ENCODE measurements at places on chromosomes 4 and X. TPM values are rescaled to one million over a fixed set of nuclear protein-coding genes. Genes with fewer than 3 reads are reported as not detected.

DNA sequence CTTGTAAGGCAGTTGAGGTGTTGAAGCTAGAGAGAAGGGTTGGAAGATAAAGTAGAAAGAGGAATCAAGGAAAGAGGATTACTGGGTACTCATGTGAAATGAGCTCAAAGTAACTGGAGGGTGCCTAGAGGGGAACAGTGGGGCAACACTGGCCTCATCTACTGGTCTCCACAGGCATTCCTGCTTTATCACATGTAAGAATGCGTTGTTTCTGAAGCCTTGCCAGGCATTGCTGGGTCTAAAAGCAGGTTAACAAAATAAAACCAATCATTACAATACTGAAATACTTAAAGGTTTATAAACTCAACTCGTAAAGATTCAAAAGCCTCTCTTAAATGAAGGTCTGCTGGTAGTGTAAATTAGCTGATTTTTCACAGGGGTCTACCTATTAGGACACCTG, 96.0 kb downstream of the FANCB start:
- no peaks in the 10 kb centered on the region for H3K4me1 ChIP-seq
- no peak for DNase-seq
- no peaks in the 10 kb centered on the region for H3K27me3 ChIP-seq
- no peaks in the 10 kb centered on the region for H3K36me3 ChIP-seq

DNA sequence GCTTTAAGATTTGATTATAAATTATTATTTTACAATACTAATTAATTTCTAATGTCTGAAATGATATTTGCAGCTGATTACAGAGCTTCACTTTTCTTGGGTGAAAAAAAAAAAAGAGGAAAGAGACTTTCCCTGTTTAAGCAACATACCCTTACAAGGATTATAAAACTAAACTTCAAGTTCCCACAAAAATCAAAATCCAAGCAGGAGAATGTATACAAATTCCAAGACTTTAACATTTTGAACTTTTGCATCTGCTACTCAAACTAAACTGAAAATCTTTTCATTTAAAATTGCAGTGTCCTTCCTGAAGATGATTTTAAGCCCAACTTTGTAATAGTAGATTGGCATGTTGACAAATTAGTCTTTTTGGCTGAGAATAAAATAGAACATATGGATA, 742.4 kb upstream of the INTU start:
- DNase-seq: no peak
- H3K36me3 ChIP-seq: no peaks in the 10 kb centered on the region
- H3K27ac ChIP-seq: no peak overlapping the region
- H3K4me1 ChIP-seq: no peaks in the 10 kb centered on the region
- no peak overlapping the region for H3K4me3 ChIP-seq

DNA sequence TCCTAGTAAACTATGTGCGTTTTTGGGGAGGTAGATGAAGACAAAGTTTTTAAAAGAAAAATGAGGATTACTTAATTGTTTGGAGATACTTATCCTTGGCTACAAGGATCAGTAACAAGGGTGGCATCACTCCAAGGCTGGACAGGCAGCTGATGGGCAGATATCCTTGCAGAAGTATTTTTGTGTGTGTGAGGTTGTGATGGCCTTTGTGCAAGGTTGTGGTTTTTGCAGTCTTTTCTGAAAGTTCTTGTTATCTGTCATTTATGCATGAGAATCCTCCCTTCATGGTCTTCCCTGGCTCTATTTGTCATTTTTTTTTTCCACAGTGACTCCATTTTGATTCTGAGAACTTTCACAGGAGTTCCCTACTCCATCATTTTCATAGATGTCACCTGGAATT, 96.0 kb upstream of the C1GALT1C1 start:
- no peaks in the 10 kb centered on the region for H3K36me3 ChIP-seq
- no peak overlapping the region for H3K4me3 ChIP-seq
- no peak overlapping the region for H3K27ac ChIP-seq
- H3K27me3 ChIP-seq: no peaks in the 10 kb centered on the region

GRCh38 chr4:142380052-142380602, 466.0 kb downstream of the INPP4B start:
- H3K27ac ChIP-seq: peak overlapping the region; percentile 83
- H3K4me3 ChIP-seq: peak overlapping the region; percentile 19
- H3K36me3 ChIP-seq: no peaks in the 10 kb centered on the region
- no peak for DNase-seq

GRCh38 chr4:158710814-158711213, 12.4 kb downstream of the PPID start:
- peaks cover 48% of the 10 kb centered on the region for H3K36me3 ChIP-seq
- no peak overlapping the region for H3K27ac ChIP-seq
- no peaks in the 10 kb centered on the region for H3K4me1 ChIP-seq
- DNase-seq: no peak
- H3K4me3 ChIP-seq: no peak overlapping the region

DNA sequence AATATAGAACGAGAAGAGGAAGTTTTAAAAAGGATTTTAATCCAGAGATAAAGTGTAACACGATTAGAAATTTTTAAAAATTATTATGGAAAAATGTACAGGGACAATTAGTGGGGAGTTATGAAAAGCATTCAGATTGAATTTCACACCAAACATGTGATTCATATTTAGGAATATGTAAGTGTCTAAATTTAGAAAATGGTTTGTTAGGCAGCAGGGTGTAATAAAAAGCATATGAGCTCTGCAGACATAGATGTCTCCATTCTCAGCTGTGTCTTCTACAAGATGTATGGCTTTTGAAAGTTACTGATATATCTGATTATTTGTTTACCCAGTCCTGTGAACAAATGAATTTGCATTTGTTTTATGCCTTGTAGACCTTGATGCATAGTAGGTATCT, 638.9 kb upstream of the AGA start:
- no peaks in the 10 kb centered on the region for H3K4me1 ChIP-seq
- DNase-seq: no peak
- H3K36me3 ChIP-seq: no peaks in the 10 kb centered on the region
- no peak overlapping the region for H3K4me3 ChIP-seq

DNA sequence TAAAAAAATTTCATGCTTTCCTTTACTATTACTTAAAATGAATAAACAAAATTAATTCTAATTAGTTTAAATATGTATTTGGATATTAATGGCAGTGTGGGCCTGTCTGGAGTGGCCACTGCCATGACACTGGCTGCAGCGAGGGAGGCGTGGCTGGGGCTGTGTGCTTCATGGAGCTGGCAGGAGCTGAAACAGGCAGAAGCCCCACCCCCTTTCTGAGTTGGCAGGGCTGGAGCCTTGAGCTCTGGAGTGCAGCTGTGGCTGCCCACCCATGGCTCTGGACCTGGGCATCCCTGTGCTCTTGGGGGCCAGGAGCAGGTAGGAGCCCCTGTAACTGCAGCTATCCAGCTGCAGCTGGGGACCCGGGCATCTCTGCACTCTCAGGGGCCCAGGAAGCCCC, 8.2 kb upstream of the HSD17B11 start:
- H3K4me3 ChIP-seq: no peak overlapping the region
- H3K27ac ChIP-seq: no peak overlapping the region
- DNase-seq: no peak
- H3K4me1 ChIP-seq: no peaks in the 10 kb centered on the region

DNA sequence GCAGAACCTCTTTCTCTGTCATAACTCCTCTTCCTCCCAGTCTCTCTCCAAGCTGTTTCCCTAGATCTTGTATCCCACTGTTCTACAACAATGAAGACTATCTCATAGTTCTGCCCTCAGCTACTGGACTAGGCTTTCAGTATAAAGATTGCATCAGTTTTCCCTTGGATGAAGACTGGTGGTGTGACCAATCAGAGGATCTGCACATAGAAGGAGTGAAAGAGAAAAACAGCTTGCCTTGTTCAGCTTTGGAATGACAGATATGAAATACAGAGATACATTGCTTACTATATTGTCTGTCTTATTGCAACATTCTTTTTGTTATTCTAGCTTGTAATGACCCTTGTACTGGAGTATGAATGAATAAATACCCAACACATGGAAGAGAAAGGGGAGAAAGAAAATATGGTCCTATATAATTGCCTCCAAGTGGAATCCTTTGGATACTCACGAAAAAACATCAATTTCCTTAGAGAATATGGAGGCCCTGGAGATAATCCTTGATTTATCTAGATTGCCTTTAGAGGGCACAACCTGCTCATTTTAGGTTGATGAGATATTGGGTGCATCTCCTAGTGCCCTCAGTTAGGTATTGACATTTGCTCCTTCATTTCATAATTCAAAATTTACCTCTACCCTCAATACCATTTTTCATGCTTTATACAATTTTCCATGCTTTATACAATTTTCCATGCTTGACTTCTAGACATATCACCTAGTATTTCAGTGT, 395.8 kb downstream of the NAF1 start:
- H3K27me3 ChIP-seq: no peaks in the 10 kb centered on the region
- no peaks in the 10 kb centered on the region for H3K36me3 ChIP-seq
- H3K27ac ChIP-seq: no peak overlapping the region
- DNase-seq: no peak

GRCh38 chr4:147940171-147940570, 208.3 kb downstream of the ARHGAP10 start:
- no peaks in the 10 kb centered on the region for H3K27me3 ChIP-seq
- H3K36me3 ChIP-seq: no peaks in the 10 kb centered on the region
- no peak overlapping the region for H3K27ac ChIP-seq
- no peak overlapping the region for H3K4me3 ChIP-seq

- no peaks in the 10 kb centered on the region for H3K36me3 ChIP-seq
- no peaks in the 10 kb centered on the region for H3K4me1 ChIP-seq
- no peaks in the 10 kb centered on the region for H3K27me3 ChIP-seq
- DNase-seq: no peak
- no peak overlapping the region for H3K4me3 ChIP-seq
- H3K27ac ChIP-seq: no peak overlapping the region
Measured at GRCh38 chrX:136030303-136031191, 45.3 kb downstream of the SLC9A6 start.

- DNase-seq: no peak
- H3K27ac ChIP-seq: no peak overlapping the region
- H3K4me3 ChIP-seq: no peak overlapping the region
- H3K36me3 ChIP-seq: no peaks in the 10 kb centered on the region
Measured at GRCh38 chr4:188603646-188604045, 464.4 kb downstream of the TRIML1 start.

DNA sequence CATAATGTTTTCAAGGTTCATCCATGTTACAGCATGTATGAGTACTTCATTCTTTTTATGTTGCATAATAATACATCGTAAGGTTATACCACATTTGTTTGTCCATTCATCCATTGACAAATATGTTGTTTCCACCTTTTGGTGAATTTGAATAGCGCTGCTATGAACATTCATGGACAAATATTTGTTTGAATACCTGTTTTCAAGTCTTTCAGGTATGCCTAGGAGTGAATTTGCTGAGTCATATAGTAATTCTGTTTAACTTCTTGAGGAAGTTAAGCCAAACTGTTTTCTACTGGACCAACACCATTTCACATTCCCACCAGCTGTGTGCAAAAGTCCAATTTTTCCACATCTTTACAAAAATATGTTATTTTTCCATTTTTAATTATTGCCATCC, 31.5 kb downstream of the IRS4 start:
- no peak overlapping the region for H3K27ac ChIP-seq
- DNase-seq: no peak
- no peak overlapping the region for H3K4me3 ChIP-seq
- no peaks in the 10 kb centered on the region for H3K4me1 ChIP-seq

DNA sequence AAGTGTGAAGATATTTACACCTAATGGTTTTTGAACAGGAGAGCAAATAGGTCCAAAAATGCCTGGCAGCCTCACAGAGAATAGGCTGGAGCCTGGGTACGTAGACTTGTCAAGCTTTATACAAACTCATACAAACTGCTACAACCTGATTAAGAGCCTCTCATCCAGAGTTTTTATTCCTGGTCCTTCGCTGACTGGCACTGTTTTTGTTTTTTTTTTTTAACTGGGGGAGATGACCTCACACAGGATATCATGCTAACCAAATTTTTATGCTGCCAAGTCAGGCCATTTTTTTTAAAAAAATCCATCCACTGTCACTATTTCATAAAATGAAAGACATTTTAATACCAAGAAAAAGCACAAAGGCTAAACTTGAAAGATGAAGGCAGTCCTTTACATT, 1.9 kb downstream of the FAM114A1 start:
- H3K4me3 ChIP-seq: no peak overlapping the region
- H3K4me1 ChIP-seq: peaks cover 7% of the 10 kb centered on the region
- H3K36me3 ChIP-seq: 0 out of 2 replicates have a peak, but pooled peaks cover 2% of the 10 kb centered on the region

- H3K27me3 ChIP-seq: no peaks in the 10 kb centered on the region
- no peaks in the 10 kb centered on the region for H3K4me1 ChIP-seq
- no peak overlapping the region for H3K27ac ChIP-seq
- no peaks in the 10 kb centered on the region for H3K36me3 ChIP-seq
- DNase-seq: no peak
Measured at GRCh38 chr4:67980512-67980911, 17.2 kb upstream of the TMPRSS11A start.

Gene BRS3
- total RNA-seq: not detected

- H3K27ac ChIP-seq: no peak overlapping the region
- DNase-seq: no peak
- no peaks in the 10 kb centered on the region for H3K36me3 ChIP-seq
Measured at GRCh38 chr4:106914223-106914622, 121.9 kb downstream of the DKK2 start.

Gene CSAG2
- total RNA-seq: not detected

Gene SYNPO2
- 0.93 TPM for total RNA-seq

DNA sequence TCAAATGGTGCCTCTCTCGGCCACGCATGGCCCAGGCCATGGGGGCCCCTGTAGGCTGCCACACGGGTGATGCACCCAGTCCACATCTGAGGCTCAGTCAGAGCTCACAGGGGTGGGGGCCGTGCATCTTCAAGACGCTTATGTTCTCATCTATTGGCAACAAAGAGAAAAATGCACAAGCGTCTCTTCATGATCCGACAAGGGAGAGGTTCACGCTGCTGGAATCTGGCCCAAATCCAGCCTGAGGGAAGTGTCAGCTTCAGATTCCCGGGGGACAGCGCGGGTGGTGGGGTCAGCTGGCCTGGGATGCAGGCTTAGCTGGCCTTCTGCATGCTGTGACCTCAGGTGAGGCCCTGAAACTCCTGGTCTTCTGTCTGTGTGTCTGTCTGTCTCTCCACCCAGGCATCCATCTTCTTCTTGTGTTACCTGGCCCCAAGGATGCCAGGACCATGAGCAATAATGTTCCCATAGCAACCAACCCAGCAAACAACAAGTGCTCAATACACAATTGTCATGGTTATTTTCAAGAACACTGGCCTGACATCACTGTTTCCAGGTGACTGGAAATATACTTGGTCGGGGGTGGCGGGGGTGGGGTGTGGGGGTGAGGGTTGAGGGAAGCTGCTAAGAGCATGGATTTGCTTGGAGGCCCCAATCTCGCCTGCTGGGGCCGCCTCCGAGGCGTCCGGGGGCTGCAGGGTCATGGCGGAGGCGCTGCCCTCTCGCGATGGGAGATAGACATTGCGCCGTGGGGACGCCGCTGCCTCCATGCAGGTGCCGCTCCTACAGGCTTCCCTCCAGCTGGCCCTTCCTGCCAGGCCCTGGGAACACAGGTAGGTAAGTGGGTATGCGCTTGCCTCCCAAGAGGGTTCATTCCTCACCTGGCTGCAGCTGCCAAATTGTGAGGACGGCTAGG, 48.3 kb downstream of the ABLIM2 start:
- no peak for DNase-seq
- H3K4me1 ChIP-seq: peaks cover 32% of the 10 kb centered on the region
- H3K36me3 ChIP-seq: no peaks in the 10 kb centered on the region
- H3K27me3 ChIP-seq: no peaks in the 10 kb centered on the region
- H3K27ac ChIP-seq: no peak overlapping the region

GRCh38 chr4:138669479-138670315, 345.9 kb upstream of the NOCT start:
- H3K4me1 ChIP-seq: no peaks in the 10 kb centered on the region
- H3K27ac ChIP-seq: no peak overlapping the region
- no peaks in the 10 kb centered on the region for H3K36me3 ChIP-seq
- no peak for DNase-seq
- no peaks in the 10 kb centered on the region for H3K27me3 ChIP-seq
- H3K4me3 ChIP-seq: no peak overlapping the region

Gene SPANXN3
- total RNA-seq: not detected

- no peaks in the 10 kb centered on the region for H3K27me3 ChIP-seq
- H3K36me3 ChIP-seq: no peaks in the 10 kb centered on the region
- H3K4me1 ChIP-seq: no peaks in the 10 kb centered on the region
Measured at GRCh38 chr4:26181616-26182015, 139.2 kb upstream of the RBPJ start.
